AML-193 (cell line): ENCODE measurements at places on chromosomes 6 and 20.
A peak's percentile ranks its signal among the peaks of the same experiment; 100 is the strongest.

GRCh38 chr6:111970426-111970825, 83.5 kb upstream of the CCN6 start:
- peak; percentile 86 for DNase-seq

- no peak for DNase-seq
These were observed 31.9 kb downstream of the VAPB start for GRCh38 chr20:58420798-58421496.

DNA sequence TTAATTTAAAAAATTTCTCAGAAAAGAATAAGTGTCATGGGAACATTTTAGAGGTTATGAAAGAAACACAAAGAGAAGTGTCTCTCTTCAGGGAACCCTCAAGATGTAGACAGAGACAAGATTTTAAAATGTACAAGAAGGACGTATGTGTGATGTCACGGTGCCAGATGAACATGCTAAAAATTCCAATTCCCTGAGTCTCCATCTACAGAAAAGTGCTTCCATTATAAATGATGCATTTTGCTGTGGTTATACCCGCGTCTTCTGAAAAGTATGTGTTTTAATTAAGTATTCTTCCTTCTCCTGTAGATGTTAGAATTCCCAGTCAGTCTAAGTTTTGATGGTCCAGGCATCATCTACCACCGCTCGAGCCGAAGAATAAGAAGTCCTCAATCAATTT, 489.1 kb downstream of the PREX1 start:
- DNase-seq: no peak

GRCh38 chr20:24477831-24478547, 8.6 kb downstream of the SYNDIG1 start:
- DNase-seq: no peak

GRCh38 chr6:5401845-5402738, 140.8 kb downstream of the FARS2 start:
- peak; percentile 71 for DNase-seq

GRCh38 chr20:2707353-2708072, 14.9 kb downstream of the EBF4 start:
- no peak for DNase-seq

DNA sequence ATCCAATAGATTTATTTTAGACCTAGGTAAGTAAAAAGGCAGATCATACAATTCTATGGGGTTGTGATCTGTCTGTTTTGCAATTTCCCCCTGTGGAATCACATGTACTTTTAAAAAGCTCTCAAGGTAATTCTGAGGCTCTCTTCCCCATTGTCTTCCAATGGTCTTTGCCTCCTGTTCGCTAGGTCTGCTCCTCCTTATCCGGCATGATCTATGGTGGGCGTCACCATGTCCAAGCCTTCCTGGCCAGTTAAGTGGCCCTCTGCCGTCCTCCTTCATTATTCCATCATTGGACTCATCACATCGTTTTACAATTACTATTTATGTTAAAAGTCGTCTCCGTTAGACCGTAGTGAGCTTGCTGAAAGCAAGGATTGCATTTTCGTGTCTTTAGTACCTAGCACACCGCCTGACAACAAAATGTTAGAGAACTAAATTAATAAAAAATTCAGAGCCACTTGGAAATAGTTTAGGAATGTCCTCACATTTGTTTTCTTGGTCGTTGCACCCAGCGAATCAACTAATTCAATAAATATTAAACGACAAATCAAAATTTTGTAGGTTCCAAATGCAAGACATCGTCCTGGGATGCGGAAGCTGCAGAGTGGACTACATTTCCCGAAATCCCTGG, 2.2 kb upstream of the STXBP5 start:
- DNase-seq: peak; percentile 93
